ENCODE measurements at places on chromosomes 7 and 10.

GRCh38 chr10:87593702-87594101 lies 66.0 kb upstream of the PAPSS2 start:
- DNase-seq, result no peak

GRCh38 chr7:7157887-7158271 lies 24.5 kb upstream of the C1GALT1 start:
- DNase-seq, result no peak

DNA sequence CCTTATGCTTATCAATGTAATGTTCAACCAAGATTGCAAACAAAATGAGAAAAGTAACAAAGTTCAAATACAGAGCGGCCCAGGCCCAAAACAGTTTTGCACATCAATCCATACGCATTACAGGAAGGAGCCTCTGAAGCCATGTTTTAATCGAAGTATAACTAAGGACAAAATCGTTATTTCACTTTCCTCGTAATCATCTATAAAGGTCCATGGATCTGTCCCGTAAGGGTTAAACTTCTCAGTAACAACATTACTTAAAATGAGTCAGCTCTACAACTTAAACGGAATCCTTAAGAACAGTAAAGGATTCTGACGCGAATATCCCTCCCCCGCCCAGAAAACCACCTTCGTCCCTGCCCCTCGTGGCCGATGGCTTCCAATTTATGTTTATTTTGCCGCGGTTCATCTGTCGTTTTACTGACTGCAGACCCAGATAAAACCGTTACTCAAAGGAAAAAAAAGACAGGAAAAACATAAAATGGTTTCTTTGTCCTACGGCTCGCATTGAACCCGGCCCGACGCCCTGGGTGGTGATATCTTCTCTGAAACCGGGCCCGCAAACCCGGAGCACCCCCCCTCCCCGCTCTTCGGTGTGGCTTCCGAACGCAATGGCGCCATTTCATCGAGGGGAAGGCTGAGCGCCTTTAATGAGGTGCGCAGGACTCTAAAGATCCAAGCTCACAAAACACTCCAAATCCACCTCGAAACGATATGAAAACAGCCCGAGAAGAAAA lies 1.1 kb downstream of the HNRNPA2B1 start:
- no peak for DNase-seq

DNA sequence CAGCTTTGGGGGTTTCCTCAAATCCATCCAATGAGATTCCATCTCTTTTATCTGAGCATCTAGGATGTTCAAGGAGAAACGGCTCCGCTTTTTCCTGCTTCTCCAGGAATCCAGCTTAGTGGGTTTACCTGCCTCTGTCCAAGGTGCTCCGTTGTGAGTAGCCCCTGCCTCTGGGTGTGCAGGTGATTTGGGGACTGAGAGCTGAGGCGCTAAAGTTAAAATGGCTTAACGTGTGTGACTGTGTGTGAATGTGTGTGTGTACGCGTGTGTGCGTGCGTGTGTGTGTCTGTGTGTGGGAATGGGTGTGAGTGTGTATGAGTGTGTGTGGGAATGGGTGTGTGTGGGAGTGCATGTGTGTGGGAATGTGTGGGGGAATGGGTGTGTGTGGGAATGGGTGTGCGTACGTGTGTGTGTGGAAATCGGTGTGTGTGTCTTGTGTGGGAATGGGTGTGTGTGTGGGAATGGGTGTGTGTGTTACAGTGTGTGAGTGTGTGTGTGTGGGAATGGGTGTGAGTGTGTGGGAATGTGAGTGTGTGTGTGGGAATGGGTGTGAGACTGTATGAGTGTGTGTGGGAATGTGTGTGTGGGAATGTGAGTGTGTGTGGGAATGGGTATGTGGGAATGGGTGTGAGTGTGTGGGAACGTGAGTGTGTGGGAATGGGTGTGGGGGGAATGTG lies 90.2 kb upstream of the INSIG1 start:
- DNase-seq, result no peak

GRCh38 chr10:10869592-10869991 lies 148.1 kb upstream of the CELF2 start:
- DNase-seq, result no peak

- no peak for DNase-seq
Observed at GRCh38 chr10:3570131-3570729, 214.8 kb downstream of the KLF6 start.

DNA sequence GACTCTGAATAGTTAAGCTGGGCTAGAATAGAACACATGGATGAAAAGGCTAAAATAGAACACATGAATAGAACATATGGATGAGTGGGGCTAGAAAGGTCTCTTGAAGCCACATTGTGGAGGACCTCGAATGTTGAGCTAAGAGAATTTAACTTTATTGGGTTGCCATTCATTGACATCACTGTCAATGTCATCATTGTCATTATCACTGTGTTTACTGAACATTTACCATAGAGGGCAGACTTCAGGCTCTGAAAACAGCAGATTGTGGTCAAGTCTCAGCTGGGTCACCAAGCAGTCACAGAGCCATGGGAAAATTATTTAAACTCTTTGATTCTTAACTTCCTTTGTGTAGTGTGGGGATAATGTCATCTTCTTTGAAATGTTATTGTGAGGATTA lies 80.4 kb downstream of the WDFY4 start:
- no peak for DNase-seq

GRCh38 chr10:72277996-72278667 lies 4.4 kb downstream of the DDIT4 start:
- DNase-seq, result no peak

DNA sequence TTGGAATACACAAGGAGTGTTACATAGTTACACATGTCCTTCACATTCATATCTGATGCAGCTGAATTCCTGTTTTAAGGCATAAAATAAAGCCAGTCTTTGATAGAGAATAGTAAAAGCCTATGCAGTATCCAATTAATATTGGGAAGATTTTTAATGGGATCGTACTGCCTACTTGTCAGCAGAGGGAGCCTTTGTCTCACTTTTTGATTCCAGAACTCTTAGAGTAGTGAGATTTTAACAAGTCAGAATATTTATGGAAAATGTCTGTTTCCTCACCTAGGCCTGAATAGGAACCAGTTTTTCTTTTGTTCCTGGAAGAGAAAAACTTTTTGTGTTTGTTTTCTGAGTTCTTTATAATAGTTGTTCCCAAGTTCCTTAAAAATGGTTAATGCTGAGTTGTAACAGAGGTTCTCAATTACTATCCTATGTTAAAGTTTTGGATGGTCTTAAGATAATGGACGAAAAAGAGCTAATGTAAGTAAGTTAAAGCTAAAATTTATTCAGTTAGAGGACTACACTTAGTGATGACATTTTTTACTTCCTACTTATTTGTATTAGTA lies 114.0 kb downstream of the BBS9 start:
- no peak for DNase-seq

GRCh38 chr10:126097558-126098225 lies 201.3 kb downstream of the FANK1 start:
- no peak for DNase-seq

GRCh38 chr10:113520690-113521474 lies 32.0 kb upstream of the HABP2 start:
- peak; percentile 64 for DNase-seq

- no peak for DNase-seq
Observed at GRCh38 chr7:816751-817671, 15.3 kb upstream of the SUN1 start.

DNA sequence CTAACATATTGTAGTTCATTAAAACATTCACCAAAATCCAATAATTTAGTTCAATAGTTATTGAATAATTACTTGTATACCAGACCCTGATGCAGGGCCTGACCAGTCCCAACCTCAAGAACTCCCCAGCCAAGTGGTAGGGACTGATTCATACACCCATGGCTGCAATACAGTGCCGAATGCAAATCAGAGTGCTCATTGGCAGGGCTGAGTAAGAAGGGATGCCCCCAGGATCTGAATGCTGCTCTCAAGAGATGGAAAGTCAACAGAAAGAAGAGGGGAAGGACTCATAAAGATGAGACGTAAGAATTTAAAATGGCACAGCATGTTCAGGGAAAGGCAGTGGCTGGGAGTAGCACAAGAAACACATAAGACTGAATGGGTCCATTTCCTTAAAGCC lies 29.9 kb downstream of the ZNF438 start:
- no peak for DNase-seq

- peak; percentile 45 for DNase-seq
Observed at GRCh38 chr10:96470116-96470743, 43.5 kb downstream of the TLL2 start.

DNA sequence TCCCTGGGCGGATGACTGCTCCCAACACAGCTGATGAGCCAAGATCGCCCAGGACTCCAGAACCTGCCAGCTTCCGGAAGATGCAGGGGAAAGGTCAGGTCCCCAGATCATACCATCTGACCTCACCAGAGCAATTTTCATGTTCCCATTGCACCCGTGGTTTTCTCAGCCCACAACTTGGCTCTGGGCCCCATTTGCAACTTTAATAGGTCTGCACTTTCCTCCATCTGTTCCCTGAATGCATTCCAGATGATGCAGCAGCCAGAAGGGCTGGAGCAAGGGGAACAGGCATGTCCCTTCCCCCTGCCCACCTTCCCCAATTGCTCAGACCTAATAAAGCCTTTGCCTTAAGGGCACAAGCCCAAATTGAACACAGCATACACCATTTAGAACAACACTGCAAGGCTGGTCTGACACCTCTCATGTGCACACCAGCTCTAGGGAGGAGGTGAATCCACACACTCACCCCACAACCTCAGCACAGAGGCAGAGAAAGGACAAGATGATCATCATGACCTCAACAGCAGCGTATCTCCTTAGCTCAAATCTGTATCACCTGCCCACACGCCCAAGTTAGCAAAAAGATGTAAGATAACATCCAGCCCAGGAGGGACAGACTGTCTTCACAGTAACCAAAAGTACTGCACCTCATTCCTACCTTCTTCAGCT lies 87.5 kb downstream of the PLXNA4 start:
- DNase-seq, result no peak

DNA sequence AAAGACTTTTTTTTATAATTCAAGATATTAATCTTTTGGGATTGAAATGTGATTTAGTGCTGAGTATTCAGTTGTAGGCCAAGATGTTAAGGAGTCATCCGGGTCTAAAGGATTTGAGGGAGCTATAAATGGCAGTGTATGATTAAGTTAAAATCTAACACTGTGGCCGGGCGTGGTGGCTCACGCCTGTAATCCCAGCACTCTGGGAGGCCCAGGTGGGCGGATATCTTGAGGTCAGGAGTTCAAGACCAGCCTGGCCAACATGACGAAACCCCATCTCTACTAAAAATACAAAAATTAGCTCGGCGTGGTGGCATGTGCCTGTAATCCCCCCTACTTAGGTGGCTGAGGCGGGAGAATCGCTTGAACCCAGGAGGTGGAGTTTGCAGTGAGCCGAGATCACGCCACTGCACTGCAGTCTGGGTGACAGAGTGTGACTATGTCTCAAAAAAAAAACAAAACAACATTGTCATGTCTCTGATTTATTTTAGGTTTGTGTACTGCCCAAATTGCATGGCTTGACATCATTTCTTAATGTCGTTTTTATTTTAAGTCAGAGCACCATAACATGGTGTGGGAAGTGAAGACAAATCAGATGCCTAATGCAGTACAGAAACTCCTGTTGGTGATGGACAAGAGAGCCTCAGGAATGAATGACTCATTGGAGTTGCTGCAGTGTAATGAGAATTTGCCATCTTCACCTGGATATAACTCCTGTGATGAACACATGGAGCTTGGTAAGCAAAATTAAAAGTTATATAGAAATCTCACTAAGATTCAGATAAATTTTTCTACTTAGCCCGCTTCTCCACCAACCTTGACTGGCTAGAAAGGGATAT lies 10.7 kb downstream of the HBP1 start:
- DNase-seq, result no peak

- no peak for DNase-seq
Observed at GRCh38 chr10:34464000-34464399, 351.1 kb downstream of the PARD3 start.

- peak; percentile 68 for DNase-seq
Observed at GRCh38 chr7:150992833-150993302, 2.1 kb downstream of the NOS3 start.

GRCh38 chr10:129905553-129905952 lies 58.5 kb downstream of the EBF3 start:
- DNase-seq, result no peak

DNA sequence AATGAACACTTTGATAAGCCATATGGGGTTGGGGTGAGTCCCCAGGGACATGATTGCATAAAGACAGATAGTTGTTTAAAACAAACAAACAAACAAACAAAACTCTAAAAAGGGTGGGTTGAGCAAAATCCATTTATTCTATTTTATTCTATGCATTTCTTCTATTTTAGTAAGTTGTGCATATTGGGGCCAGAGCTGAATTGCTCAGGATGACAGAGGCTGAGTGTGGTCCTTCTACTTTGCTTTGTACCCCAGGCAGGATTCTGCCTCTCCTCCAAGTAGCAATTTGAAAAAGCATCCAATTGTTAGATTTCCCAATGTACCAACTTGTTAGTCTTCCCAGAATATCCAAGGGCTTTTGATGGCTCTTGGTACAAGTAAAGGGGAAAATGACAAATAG lies 29.2 kb upstream of the XPNPEP1 start:
- no peak for DNase-seq

Measured in neural crest cell (in vitro differentiated cells).